NCI-H1105 treated with DMSO at 0.1 percent for 48 hours (cell line): ENCODE measurements at places on chromosomes 13 and 19.

DNA sequence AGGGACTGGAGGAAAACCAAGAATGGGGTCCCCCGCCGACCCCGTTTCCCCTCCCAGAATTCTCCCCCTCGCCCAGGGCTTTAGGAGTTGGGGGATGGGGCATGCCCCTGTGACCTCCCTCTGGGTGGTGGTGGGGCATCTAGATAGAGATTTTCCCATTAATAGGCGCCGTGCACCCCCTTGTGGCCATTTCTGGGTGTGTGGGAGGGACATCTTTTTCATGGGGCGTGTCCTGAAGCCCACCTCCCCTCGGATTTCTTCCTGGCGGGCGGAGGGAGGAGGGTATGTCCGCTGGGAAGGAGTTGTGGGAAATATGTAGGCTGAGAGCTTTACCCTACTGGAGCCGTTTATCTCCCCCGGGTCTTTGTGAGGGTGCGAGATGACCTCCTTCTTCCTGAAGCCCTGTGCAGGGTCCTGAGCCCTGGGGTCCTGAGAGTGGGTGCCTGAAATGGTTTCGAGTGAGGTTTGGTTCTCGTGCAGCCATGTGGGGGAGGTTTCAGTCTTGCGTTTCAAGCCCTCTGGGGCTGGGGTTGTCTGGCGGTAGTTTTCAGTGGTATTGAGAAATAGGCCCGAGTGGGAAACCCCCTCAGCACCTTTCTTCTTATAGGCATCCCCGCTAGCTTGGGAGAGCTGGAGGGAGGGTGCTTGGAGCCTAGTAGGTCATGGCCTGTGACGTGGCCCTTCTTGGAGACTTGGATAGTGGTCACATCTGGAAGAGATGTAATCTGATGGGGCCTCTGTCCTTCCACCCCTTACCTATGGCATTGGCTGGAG lies 1.0 kb downstream of the PRMT1 start:
- peak; percentile 59 for DNase-seq

DNA sequence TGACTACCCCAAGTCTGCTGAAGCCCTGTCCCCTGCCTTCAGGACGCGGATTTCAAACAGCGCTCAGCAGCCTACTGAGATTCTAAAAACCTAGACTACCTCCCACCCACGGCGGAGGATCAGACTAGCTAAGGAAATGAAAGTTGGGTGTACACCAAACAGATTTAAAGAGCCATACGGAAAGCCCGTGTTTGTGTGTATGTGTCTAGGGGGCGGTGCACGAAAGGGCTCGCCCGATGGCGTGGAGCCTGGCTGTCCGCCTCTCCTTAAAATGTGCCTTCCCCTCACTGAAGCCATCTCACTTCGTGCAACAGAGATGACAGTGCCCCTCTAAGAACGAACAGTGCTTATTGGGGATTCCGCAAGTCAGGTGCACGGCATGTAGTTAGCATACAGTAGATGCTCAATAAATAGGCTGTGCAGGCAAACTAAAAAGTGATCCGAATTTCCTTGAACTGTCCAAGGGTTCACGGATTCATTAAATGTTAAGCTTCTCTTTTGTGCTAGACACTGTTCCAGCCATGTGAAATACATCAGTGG lies 639 bp downstream of the LENG1 start:
- no peak for DNase-seq

- DNase-seq, result no peak
Measured at GRCh38 chr19:46623915-46624502, 880 bp downstream of the PTGIR start.

DNA sequence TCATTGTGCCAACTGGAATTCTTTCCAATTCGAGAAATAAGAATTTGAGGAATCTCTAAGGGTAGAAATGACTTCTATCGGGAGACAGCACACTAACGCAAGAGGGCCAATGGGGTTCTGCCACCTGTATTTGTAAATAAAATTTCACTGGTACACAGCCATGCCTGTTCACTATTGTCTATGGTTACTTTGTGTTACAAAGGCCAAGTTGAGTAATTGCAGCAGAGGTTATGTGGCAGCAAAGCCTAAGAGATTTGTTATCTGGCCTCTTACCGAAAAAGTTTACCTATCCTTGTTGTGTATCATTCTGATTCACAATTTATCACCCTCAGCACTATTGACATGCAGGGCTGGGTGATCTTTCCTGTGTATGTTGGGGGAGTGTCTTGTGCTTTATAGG lies 278.0 kb downstream of the KLF5 start:
- DNase-seq, result no peak

DNA sequence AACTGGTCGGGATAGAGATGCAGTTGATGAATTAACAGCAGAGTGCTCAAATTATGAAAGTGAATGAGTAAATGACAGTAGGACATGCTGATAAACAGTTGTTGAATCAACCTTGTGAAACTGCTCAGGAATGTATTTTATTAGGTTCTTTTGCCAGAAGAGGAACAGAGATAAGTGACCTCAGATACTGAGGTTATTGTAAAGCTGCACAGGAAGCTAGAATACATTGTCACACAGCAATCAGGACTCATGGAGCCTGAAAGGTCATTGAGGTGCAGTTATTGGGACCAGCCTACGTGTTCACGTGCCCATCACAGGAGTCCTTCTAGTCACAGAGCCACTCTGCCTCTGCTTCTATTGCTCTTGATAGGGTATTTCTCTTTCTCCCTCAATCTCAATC lies 47.5 kb upstream of the MED4 start:
- DNase-seq, result no peak

GRCh38 chr13:39931505-39931904 lies 276.0 kb downstream of the COG6 start:
- DNase-seq, result no peak

- no peak for DNase-seq
Measured at GRCh38 chr19:16160943-16161560, 12.3 kb downstream of the CIB3 start.

DNA sequence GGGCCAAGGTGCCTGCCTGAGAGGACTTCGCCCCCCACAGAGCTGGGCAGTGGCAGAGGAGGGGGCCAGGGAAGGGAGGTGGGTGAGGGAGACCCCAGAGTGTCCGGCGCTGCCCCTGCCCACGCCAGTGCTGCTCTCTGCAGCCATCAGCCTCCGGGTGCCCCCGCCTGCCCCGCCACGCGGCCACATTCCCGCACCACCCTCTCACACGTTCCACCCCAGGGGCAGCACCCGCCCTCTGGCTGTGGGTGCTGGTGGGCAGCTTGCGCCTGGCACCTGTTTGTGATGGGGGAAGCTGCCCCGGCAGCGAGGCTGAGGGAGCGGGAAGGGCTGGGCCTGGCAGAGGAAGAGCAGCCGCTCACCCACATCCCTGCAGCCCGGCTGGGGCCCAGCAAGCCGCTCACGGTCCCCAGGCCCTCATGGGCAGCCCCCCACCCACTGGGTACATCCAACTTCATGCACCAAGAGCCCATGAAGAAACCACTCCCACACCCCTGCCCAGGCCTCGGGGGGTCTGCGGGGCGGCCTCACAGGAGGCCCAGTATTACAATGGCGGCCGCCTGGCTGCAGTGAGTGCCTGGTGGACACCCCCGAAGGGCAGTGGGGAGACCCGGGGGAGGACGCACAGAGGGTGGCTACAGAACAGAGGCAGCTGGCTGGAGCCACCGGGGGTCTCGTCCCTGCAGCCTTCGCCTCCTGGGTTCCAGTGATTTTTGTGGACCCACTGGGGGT lies 14.0 kb downstream of the SBNO2 start:
- no peak for DNase-seq

GRCh38 chr13:107203146-107203847 lies 635.4 kb upstream of the ARGLU1 start:
- DNase-seq, result no peak

DNA sequence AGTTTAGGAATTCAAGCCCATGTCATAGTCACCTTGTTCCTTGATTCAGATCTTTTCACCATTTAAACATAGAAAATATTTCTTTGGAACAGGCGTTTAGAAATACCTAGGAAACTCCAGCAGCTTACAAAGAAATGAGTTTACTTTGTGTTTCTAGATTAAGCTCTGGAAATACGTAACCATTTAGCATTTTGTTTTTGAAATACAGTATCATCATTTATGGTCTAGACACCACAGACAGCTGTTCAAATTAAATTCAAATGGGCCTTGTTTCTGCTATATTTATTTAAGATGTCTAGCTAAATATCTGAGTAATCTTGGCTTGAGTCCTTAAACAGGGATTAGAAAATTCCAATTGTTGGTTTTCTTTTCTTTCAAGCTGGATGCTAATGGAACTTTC lies 228.5 kb downstream of the NDFIP2 start:
- DNase-seq, result no peak

DNA sequence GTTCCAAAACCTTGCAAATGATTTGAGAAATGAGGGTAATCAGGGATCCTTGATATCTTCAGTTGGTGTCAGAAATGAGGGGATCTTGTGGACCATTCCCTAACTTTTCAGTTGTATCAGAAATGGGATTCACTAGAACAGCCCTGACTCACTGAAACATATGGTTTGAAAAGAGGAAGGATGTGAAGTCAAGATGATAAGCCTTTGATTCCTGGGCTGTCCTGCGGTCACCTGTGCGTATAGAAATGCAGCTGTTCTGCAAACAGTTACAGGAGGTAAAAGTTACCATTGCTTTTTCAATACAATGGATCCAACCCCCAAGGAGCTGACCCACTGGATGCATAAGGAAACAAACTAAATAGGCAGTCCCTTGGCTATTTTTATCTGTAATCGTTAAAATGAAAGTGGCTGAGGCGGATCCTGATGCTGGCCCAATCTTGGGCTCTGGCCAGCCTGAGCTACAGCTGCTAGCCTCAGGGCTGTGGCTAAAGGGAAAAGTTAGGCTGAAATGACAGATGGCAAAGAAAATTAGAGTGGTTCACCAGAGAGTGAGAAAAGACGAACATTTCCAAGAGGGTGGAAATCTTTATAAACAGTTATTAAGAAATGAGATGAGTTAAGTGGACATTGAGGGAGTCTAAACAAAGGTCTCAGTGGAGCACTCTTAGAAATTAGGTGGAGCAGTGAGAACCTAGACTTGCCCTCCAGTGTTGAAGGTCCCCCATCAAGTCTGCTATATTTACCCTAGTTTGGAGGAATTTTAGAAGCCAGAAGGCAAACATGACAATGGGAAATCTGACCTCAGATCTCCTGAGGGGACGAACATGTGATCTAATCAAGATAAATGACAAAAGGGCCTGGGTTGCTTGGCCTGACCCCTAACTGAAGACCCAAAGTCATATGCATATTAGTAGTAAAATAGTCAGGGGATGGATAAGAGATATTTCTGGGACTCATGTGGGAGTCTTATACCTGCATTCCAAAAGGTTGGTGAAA lies 7.6 kb downstream of the SIGLECL1 start:
- DNase-seq, result no peak

- DNase-seq, result no peak
Measured at GRCh38 chr13:74256969-74257368, 122.8 kb upstream of the KLF12 start.

DNA sequence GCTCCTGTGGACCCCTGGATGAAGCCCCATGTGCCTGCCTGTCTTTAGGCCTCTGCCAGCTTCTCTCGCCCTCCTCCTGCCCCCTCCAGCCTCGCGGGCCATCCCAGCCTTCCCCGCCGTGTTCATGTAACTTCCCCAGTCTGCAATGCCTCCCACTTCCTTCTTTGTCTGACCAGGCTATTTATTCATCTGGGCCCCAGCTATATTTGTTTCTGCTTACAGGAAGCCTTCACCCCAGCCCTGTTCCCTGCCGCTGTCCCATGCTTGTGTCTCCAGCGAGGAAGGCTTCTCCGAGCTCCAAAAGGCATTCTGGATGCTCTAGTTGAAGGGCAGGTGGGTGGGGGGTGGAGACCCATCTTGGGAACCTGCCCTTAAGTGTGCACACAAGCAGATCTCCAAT lies 7.9 kb upstream of the C3 start:
- DNase-seq, result no peak
